ENCODE measurements at places on chromosomes 3 and 15. TPM values are rescaled to one million over a fixed set of nuclear protein-coding genes. Genes with fewer than 3 reads are reported as not detected.

GRCh38 chr3:169404520-169404890 lies 259.0 kb downstream of the MECOM start:
- DNase-seq: no peak
- H3K27me3 ChIP-seq: no peaks in the 10 kb centered on the region
- no peaks in the 10 kb centered on the region for H3K36me3 ChIP-seq
- no peak overlapping the region for H3K4me3 ChIP-seq
- no peak overlapping the region for H3K27ac ChIP-seq

The PCSK6 gene
- 9.8 TPM for polyA plus RNA-seq

The RAD51 gene
- 0.90 TPM for polyA plus RNA-seq

DNA sequence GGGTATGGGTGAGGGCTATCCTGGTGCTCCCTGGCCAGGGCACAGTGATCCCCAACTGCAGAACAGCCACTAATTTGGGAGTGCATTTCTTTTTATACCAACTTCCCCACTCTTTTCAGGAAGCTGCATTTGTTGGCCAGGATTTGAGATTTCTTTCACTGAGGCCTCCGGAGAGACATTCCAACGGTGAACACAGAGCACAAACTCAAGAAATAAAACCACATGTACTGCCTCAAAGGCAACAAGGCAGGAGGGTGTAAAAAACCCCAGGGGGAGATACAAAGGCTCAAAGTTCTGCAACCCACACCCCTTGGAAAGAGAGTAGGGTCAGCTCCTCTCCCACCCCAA lies 65.3 kb downstream of the CPN2 start:
- no peaks in the 10 kb centered on the region for H3K27me3 ChIP-seq
- H3K4me1 ChIP-seq: no peaks in the 10 kb centered on the region
- no peak for DNase-seq
- H3K4me3 ChIP-seq: no peak overlapping the region

- H3K27me3 ChIP-seq: no peaks in the 10 kb centered on the region
- no peak overlapping the region for H3K4me3 ChIP-seq
- H3K4me1 ChIP-seq: peaks cover 11% of the 10 kb centered on the region
- H3K36me3 ChIP-seq: no peaks in the 10 kb centered on the region
Observed at GRCh38 chr3:150469931-150470740, 62.0 kb downstream of the TSC22D2 start.
